ENCODE measurements at places on chromosomes 12 and 14. TPM values are rescaled to one million over a fixed set of nuclear protein-coding genes. Genes with fewer than 3 reads are reported as not detected.

NELL2 gene
- not detected for total RNA-seq

AQP6 gene
- not detected for total RNA-seq

SDR9C7 gene
- not detected for total RNA-seq

LRTM2 gene
- not detected for total RNA-seq

GALNT16 gene
- total RNA-seq, result 4.0 TPM
